Activated T-helper 1 cell treated with Interleukin-2 at 50 U/mL for 16 hours (primary cell): ENCODE measurements at places on chromosomes 7 and 10.

DNA sequence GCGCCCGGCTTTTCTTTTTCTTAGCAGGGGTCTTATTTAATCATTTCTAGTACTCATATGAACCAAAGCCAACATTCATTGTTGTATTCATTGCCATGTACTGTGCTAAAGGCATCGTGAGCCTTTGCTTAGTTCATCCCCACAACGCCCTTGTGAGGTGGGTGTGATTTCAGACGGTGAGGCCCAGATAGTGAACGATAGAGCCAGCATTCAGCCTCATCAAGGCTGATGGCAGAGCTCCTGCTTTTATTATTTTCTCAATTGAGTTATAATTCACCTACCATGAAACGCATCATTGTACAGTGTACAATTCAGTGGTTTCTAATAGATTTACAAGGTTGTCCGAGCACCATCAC is 50.1 kb downstream of the HK1 start:
- DNase-seq: no peak

GRCh38 chr7:126362746-126363145 is 890.0 kb downstream of the GRM8 start:
- no peak for DNase-seq

DNA sequence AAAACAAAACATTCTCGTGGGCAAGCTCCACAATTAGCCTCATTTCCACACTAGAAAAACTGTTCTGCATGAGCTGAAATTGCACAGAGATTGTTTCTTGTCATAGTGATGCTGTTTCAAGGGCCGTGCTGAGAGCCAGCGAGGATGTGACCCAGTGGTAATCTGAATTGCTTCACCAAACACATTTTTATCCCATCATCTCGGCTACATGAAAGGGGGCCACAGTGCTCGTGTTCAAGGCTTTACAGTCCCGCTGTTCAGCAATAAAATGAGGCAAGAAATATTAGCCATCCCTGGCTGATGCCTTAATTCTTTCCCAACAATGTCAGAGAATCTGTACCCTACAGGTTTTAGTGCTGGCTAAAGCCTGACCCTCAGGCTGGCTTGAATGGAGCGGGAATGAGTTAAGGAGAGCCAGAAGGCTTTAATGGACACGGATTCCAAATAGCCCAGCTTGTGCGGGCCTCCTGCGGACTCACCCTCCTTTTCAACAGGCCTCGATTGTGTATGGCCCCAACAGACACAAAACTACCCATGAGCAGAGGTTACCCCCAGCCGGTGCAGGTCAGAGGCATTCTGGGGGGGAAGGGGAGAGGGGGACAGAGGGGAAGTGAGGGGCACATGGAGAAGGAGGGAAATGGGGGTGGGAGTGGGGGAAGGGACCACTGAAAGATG is 2.0 kb upstream of the GDF10 start:
- DNase-seq: no peak

GRCh38 chr10:73501651-73502050 is 5.8 kb upstream of the PPP3CB start:
- DNase-seq: no peak

GRCh38 chr10:7107285-7107684 is 303.5 kb downstream of the SFMBT2 start:
- no peak for DNase-seq

DNA sequence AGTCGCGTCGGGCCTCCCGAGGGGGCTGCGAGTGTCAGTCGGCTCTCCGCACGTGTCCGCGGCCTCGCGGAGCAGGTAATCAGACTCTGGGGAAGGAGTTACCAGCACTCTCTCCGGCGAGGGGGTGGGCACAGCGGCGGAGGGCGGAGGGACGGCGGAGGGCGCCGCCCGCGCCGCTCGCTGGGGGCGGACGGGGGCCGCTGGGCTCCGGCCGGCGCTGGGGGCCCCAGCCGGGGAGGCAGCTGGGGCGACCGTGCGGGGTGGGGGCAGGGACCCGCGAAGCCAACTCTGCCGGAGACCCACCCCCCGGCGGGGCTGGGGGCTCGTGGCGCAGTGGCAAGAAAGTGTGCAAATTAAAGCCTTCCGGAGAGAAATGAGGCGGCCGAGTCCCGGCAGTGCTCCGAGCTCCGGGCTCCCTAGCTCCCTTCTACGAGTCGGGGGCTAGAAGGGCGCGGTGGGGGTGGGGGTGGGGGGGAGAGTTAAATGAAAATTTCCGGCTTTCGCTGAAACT is at the start of gene CDK6:
Gene CDK6 (minus strand): TSS at position 85 of the 511 bp plus-strand sequence. CDS start 3,250 bp downstream, outside the sequence.
- peak; percentile 54 for DNase-seq

DNA sequence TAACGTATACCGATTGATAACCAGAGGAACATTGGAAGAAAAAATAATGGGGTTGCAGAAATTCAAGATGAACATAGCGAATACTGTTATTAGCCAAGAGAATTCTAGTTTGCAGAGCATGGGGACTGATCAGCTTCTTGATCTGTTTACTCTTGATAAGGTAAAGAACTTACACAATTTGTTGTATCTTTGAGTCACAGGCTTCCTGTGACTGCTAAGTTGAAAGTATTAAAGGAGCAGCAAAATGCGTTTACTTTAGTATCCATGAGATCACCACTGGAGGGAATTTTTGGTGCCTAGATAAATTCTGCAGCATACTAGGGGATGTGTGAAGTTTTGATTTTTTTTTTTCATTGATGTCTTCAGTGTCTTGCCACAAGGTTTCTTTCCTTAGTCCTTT is 103.6 kb downstream of the BTAF1 start:
- DNase-seq: no peak

DNA sequence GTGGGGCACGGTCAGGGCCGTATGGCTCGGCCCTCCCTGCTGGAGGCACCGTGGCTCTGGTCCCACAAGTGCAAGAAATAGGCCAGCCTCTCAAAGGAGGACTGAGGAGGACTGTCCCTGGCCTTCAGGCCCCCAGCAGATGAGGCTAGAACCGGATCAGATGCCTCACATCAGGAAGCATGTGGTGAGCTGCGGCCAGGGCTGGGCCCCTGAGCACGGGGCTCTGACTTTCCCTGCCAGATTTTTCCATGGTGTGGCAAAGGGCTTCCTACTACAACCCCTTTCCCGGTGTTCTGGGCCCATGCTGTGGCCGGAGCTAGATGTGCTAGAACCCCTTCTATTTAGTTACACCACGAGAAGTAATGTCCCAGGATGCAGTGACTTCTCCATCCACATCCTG is 100.4 kb downstream of the TCERG1L start:
- DNase-seq: no peak

- DNase-seq: no peak
Measured at GRCh38 chr7:123492485-123492884, 41.9 kb downstream of the IQUB start.

- DNase-seq: no peak
Measured at GRCh38 chr10:22230158-22230833, 12.5 kb upstream of the EBLN1 start.

DNA sequence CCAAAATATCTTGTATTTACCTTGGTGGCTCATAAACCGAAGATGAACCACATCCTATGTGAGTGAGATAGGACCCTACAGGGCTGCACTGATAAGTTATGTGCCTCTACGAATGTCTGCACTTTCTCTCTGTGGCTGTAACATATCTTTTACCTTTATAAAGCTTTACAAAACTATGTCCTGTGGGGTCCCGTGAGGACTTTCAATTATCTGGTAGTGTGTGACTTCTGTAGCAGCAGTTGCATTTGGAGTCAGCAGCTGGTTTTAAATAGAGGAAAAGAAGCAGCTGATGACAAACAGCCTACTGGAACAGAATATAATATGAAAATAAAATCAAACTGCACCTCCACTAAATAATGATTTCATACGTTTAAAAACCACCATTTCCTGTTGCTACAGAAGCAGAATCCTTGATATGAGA is 222.4 kb upstream of the GNAI1 start:
- DNase-seq: no peak

- DNase-seq: no peak
Measured at GRCh38 chr7:43750016-43750887, 8.2 kb upstream of the BLVRA start.

DNA sequence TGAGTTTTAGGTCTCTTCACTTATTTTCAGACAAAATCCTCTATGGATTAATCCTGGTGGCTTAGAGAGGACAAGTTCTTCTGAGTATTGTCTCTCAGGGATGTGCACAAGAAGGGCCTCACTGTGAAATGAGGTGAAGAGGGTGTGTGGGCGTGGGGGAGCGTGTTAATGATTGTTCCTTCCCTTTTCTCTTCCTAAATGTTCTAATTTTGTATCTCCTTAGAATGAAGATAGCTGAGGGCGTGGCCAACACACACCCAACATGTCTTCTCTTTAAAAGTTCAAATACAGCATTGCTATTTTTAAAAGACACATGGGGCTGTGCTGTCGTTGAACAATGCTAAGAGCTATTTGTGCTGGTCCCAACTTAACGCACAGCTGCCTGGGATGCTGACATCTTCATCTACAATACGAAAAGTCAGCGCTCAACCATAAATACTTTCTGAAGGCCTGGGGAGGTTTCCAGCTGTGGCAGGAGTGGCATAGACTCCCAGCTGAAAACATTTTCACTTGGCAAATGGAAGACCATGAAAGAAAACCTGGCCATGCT is 135.9 kb downstream of the JCAD start:
- no peak for DNase-seq

DNA sequence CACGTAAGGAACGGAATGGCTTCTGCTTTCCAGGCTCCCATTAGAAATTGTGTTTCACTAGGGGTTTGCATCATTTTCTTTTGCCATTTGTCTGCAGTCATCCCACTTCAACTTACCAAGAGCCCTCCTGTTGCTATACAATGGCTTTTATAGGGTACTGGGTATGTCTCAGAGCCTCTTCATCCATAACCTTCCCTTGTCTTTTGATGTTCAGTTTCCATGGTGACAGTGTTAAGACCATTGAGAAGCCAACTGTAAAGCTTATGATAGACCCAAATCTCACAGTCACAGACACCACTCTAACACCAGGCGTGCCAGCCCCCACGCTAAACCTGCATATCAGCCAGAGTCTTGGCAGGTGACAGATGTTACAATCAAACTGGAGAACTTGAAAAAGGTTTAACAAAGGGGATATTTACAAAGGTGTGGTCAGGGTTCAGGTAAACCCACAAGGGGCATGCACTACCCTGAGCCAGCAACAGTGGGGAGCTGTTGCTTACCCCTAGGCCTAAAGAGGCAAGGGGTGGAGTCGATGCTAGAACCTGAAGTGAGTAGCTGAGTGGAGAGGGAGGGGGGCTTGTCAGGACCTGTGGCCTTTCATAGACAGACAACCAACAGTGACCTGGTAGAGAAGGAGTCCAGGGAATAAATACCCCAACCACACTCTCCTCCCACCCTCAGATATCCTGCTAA is 53.2 kb upstream of the ABLIM1 start:
- DNase-seq: no peak

GRCh38 chr7:104972500-104972899 is 41.5 kb upstream of the KMT2E start:
- DNase-seq: no peak

DNA sequence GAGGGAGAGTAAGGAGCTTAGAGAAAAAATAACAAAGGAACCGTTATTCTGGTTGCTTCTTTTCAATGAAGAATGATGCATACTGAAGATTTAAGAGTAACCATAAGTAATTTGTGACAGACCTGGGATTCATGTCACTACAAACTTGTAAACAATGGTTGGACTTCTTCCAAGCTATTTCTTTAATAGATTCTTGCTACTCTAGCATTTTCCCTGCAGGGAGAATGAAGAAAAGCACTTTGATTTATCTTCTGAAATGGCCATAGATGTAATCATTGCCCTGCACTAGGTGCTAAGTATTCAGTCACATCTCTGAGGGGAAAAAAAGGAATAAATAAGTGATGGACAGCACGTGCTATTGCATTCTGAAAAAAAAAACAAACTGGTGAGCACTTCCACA is 606.6 kb upstream of the LRRN3 start:
- no peak for DNase-seq

GRCh38 chr7:17444151-17444550 is 145.7 kb downstream of the AHR start:
- no peak for DNase-seq

- DNase-seq: no peak
Measured at GRCh38 chr10:12556039-12556438, 206.7 kb downstream of the CAMK1D start.

DNA sequence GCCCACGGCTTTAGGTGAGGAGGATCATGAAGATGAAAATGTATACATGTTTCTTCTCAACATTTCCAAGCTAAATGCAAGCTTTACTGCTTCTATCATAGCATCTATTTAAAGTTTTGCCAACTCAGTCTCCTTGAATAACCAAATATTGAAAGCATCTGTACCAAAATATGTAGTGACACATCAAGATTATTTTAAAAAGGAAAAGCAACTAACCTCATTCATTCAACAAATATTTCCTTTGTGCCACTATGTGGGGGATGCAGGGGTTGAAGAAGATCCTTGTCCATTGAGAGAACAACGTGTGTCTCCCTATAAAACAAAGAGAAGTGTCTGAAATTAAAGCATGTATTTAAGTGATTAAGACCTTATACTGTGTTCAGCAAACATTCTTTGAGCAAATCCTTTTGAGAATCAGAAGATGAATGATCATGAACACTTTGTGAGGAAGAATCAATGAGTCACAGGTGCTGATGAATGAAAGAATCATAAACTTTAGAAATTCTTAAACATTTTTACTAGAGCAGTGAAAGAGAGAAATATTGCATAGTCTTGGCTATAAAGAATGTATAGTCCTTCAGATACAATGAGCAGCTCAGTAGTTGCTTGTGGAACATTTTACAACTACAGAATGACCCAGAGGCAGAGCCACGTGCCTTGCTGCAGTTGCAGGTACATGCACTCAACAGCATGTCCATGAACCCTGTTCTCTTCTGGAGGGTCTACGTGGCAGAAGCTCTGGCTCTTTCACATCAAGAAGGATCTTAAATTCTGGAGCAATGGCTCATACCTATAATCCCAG is 13.9 kb downstream of the TAS2R60 start:
- DNase-seq: no peak

- no peak for DNase-seq
Measured at GRCh38 chr10:61891906-61892585, 9.5 kb upstream of the ARID5B start.

- DNase-seq: no peak
Measured at GRCh38 chr10:61729596-61729995, 66.9 kb downstream of the CABCOCO1 start.

- DNase-seq: no peak
Measured at GRCh38 chr7:28480595-28480994, 68.3 kb downstream of the CREB5 start.

- DNase-seq: no peak
Measured at GRCh38 chr10:23158370-23158769, 33.7 kb upstream of the PTF1A start.
